ENCODE measurements at places on chromosomes 5 and 9.

- DNase-seq, result no peak
Measured at GRCh38 chr5:108910627-108911026, 162.9 kb downstream of the FER start.

DNA sequence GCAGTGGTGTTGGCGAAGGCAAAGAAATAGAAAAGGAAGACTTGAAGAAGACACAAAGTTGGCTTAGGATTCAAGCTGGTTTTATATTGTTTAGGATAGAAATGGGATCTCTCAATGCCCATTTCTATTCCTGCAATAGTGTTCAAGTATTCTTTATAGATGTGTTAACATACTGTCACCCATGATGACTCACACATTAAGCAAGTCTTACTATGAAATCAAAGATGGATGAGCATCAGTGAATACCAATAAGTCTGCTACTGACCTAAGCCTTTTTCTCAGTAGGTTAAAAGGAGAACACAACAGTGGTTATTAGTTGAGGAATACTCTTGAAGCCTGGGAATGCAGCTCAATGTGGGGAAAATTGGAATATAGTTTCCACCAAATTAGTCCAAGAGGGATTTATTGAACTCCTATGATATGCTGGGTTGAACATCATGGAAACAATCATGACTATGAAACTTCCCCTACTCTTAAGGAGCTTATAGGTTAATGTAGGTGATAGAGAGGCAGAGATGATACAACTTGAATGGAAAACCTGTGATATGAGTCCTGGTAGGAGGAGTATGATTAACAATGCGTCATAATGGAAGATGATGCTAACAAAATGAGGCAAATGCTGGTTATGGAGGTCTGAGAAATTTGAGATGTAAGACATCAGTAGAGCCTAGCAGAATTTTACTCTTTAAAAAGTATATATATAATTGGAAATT lies 417.1 kb upstream of the DAP start:
- no peak for DNase-seq

- DNase-seq, result no peak
Measured at GRCh38 chr5:172597755-172598155, 43.3 kb upstream of the NEURL1B start.

DNA sequence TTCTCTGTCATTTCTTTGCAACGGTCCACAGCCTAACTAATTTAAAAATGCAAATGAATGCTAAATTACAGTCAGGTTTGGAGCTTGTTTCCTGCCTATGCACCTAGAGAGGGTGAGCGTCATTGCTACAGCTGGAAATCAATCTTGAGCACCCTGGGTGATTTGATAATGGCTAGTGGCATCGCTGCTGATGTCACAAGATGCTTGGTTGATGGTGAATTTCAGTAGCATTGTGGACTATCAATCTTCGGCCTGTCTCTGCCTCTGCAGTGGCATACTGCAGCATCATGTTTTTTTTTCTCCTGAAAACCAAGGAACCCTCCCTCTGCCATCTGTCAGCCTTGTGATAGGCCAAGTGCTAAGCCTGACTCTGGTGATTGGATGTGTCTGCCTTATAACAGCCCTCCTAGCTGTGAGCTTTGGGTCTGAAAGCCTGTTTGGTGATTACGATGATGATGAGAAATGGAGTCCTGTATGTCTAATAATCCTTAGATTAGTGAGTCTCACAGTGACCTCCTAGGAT lies 75.3 kb downstream of the NMUR2 start:
- no peak for DNase-seq

DNA sequence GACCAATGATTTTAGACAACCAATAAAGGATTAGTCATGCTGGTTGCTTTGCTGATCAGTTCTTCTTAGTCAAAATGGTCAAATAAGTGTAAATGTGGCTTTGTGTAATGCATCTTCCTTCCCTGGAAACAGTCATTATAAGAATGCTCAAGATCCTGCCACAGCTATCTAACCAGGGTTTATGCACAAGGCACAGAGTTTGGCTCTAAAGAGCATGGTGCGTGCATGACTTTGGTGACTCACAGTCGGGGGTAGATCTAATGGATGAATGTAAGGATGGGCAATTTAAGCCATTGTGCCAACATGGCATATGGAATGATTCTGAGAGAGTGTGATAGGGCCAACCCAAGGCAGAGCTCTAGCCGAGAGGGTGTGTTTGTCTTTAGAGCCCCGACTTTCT lies 6.5 kb downstream of the LIX1 start:
- DNase-seq, result no peak

DNA sequence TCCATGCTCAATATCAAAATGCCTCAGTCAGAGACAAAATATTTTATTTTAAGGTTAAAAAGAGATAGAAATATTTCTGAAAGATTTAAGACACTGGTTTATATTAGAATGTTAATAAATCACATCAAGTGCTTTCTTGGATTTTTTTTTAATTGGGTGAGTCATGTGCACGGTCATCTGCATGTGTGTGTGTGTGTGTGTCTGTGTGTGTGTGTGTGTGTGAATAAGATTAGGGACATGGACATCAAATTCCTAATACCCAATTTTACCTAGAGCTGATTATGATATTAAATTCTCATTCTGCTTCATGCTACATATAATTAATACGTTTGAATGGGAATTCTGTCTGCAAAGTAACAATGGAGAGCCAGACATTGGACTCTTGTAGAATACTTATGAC lies 122.9 kb downstream of the BASP1 start:
- no peak for DNase-seq

DNA sequence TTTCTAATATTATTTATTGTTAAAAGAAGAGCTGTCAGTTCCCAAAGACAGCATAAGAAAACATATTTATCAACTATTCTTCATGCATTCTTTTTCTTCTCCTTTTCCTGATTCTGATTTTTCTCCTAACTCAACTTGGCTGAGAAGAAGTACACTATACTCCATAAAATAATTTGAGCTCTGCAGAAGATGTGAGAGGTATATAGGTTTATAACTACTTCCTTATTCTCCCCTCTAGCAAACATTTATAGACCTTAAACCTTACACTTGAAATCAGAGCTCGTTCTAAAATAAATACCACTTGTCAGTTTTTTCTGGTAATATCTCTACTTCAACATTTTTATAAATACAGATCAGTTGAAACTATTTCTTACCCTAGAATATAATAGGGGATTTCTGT lies 724.8 kb upstream of the GRAMD2B start:
- no peak for DNase-seq

DNA sequence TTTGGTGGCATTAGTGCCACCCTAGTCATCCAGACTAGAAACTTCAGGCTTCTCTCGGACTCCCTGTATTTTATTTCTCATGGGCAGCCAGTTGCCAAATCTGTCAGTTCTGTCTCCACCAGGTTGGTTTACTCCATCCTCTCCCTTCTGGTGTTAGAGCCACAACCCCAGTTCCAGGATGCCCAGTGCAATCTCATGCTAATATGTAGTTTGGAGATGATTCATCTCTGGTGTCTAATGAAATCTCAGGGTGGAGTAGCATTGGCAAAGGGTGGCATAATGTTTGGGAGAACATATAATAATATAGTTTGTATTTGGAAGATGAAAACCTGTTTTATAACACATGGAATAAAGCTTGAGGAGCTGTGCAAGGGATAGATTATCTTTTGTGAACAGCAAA lies 30.2 kb downstream of the SLC46A2 start:
- DNase-seq, result no peak

DNA sequence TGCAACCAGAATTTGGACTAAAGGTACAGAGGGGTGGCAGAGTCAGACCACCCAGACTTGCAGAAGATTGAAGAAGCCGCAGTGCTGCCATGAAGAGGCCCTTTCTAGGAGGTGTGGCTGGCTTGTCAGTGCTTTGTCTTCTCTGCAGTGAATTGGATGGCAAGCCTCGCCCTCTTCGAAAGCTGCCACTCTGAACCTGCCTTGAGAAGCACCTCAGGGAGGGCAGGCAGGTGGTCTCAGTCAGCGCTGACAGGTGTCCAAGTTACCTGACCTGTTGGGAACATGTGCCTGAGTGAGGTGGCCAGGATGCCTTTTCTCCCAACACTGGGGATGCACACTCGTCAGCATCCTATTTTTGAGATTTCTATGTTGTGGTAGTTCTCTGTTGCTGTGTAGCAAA lies 6.2 kb downstream of the TENT4A start:
- DNase-seq, result no peak

GRCh38 chr5:5141625-5142525 lies 1.7 kb downstream of the ADAMTS16 start:
- peak; percentile 52 for DNase-seq

DNA sequence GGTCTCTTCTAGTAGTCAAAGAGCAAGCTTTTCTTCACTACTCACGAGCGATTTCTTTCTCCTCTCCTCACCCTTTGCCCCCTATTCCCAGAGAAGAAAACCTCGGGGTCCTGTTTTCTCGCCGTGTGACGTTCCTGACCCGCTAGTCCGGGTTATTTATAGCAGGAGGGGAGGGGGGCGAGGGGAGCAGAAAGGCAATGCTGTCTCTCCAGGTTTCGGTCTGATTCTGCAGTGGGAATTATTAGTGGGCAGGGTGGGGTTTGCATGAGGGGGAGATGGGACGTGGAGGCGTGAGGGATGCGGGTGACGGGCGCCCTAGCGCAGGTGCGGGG lies 847 bp upstream of the GABRB2 start:
- DNase-seq, result no peak
